ENCODE measurements at places on chromosomes 13 and 19.
A peak's percentile ranks its signal among the peaks of the same experiment; 100 is the strongest.

GRCh38 chr13:45280751-45281634, 60.0 kb downstream of the TPT1 start:
- DNase-seq, result peak; percentile 5

GRCh38 chr13:46184277-46184699, 2.3 kb upstream of the LCP1 start:
- no peak for DNase-seq

DNA sequence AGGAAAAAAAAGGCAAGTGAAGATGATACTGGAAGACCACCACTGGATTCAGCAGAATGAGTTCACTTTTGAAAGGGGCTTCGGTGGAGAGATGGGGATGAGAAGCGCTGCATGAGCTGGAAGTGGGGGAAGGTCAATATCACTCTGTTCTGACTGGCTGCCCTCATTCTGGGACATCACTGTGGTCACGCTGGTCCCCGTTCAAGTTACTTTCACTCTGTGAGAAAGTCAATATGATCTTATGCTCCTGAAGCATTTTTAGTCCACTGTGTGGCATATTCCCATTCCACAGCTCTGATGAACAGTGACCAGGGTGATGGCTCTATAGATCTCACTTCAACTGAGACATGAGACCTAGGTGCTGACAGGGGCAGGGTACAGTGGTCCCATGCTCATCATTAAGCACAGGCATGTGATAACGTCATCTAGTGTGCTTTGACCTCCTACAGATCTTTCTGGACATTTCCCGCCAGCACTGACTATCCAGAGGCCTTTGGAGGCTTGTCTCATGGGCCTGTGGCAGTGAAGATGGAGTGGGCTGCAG, 40.2 kb upstream of the GPR183 start:
- DNase-seq, result no peak

DNA sequence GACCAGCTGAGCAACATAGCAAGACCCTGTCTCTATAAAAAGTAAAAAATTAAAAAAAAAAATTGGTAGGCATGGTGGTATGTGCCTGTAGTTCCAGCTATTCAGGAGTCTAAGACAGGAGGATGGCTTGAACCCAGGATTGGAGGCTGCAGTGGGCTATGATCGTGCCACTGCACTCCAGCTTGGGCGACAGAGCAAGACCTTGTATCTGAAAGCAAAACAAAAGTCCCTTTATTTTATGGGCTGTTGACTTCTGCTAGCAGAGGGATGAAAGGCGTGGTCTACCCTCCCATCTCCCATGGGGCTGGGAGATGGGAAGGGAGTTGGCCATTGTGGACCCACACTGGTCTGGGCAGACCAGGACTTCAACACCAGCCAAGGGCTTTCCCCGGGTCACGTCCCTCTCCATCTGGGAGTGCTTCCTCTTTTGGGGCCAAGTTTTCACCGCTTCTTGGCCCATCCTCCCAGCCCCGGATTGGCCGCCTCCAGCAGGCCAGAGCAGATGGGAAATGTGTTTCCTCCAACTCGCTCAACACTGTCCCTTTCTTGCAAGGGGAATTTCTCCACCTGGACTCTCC, 2.2 kb upstream of the TNFSF9 start:
- no peak for DNase-seq

DNA sequence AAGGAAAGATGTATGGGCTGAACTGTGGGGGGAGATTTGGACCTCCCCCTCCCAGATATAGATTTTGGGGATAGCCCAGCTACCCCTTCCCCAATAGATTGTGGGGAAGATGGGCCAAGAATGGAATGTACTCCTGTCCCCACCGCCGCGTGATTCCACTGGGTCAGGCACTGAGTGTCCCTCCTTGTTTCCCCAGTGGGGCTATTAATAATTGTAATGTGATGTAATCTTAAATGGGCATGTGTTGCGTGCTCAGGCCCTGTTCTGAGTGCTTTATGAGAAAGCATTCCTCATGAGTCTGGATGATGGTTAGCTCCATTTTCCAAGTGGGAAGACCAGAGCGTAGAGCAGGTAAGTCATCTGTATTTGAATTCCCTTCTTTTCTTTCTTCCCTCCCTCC, 1.4 kb downstream of the PSMD8 start:
- DNase-seq, result no peak

DNA sequence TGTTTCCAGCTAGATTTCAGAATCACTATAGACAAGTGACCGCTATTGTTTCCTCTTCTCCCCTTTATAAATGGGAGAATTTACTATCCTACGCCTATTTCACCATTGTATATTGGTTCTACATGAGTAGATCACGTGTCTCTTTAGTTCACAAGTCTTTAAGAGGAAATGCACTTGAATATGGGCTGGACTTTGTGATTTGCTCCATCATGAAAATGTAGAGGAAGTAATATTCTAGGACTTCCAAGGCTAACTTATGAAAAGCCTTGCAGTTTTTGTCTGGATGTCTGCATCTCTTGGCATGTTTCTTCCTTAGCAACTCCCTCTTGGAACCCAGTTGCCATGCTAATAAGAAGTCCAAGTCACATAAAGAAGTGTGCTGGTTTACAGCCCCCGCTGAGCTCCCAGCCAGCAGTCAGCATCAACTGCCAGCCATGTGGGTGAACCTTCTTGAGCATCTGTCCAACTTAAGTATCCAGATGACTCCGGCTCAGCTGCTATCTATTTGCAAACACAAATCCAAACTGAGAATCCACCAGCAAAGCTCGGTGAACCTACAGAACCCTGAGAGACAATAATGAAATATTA, 4.8 kb upstream of the FBXL3 start:
- DNase-seq, result no peak

DNA sequence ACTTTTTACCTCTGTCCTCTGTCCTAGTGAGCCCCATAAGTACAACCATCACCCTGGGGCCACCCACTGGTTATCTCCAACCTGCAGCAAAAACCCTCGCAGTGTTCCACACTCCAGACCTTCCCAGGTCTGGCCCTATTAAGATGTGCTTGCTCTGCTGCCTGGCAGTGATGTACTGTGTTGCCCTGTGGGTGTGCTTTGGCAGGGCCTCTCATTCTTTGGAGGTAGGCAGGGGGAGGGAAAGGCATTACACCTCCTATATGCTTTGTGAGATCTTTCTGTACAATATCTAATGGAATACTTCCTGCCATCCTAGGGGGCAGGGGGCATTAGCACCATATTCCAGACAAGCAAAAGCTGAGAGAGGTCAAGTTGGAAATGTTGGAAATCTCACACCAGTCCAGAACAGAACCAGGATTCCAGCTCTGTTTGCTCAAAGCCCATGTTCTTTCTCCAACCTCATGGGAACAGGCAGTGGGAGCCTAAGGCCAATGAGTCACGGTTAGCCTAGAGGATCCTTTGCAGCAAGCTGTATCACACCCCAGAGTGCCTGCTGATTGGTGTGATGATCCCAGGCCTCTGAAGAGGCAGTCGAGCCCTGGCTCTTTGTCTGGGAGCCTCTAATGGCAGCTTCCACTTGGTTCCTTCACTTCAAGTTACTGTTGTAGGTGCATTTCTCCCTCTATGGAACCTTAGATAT, 59.7 kb upstream of the UBL3 start:
- no peak for DNase-seq

GRCh38 chr19:45484273-45484945, 12.4 kb downstream of the RTN2 start:
- no peak for DNase-seq

- DNase-seq, result no peak
Observed at GRCh38 chr13:112722433-112723263, 32.8 kb downstream of the ATP11A start.

All from NCI-H1417 treated with DMSO at 0.1 percent for 48 hours (cell line).